NCI-H146 (cell line): ENCODE measurements at places on chromosomes 13 and 19.
A peak's percentile ranks its signal among the peaks of the same experiment; 100 is the strongest.

DNA sequence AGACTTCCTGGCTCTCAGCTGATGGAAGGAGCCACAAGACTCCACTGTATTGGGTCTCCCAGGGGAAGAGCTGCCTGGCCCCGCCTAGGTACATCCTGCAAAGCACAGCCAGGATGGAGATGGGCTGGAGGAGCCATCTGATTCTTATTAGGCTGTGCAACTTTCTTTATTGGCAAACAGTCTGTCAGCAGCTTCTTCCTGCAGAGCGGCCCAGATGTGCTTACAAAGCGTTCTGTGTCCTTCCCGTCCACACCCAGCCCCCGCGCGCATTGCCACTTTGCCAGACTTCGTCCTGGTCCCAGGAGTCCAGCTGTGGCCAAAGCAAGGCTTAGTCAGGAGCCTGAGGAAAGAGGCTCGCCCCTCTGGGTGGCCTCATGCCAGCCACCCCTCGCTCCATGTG, 409.3 kb downstream of the ZNF536 start:
- no peak for DNase-seq

DNA sequence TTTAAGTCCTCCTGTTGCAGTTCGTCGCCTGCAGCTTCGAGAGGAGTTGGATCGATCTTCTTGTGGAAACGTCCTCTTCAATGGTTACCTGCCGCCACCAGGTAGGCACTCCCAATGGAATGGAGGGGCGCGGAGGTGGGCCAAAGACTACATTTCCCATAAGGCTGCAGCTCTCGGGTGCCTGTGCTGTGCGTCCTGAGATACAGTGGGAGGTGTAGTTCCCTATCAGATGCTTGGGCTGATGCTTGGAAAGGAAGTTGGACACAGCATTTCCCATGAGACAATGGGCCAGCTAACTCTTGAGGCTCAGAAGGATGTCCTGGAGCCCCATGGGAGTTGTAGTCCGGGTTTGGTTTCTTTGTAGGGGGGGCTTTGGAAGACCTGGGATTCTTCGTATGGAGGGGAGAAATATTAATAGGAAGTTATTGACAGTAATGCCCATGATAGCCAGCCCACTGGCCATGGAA, 1.8 kb downstream of the SHKBP1 start:
- no peak for DNase-seq

GRCh38 chr19:34387446-34387810, 16.8 kb upstream of the PDCD2L start:
- no peak for DNase-seq

- DNase-seq, result no peak
These were observed 314.1 kb downstream of the FOXO1 start for GRCh38 chr13:40352380-40352778.

GRCh38 chr13:102983496-102983895, 82.7 kb downstream of the SLC10A2 start:
- DNase-seq, result no peak

DNA sequence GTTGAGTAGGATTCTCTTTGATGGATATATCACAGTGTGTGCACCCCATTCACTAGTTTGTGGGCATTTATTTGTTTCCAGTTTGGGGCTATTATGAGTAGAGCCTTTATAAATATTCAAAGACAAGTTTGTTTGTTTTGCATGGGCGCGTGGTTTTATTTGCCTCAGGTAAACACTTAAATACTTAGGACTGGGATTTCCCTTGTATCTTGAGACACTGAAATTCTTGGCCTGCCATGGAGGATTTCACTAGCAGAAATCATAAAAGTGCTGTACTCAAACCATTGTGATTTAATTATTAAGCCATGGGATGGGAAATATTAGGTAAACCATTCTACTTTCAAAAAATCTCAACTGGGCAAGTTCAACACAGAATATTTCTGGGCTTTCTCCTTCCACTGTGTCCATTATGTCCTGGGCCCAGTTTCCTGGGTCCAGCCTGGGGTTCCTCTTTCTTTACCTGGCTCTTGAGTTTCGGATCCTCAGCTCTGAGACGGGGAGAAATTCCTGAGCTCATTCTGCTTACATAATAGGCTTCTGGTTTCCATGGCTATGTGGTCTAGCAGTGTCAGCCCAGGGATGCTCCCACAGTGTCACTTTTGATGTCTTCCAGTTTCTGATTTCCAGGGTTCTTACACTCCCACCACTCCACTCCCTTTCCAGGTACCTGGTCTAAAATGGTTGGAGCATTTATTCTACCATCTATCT, 14.4 kb downstream of the MYO16 start:
- no peak for DNase-seq

GRCh38 chr19:49442354-49442753, 1.0 kb upstream of the SLC17A7 start:
- DNase-seq, result peak; percentile 58

DNA sequence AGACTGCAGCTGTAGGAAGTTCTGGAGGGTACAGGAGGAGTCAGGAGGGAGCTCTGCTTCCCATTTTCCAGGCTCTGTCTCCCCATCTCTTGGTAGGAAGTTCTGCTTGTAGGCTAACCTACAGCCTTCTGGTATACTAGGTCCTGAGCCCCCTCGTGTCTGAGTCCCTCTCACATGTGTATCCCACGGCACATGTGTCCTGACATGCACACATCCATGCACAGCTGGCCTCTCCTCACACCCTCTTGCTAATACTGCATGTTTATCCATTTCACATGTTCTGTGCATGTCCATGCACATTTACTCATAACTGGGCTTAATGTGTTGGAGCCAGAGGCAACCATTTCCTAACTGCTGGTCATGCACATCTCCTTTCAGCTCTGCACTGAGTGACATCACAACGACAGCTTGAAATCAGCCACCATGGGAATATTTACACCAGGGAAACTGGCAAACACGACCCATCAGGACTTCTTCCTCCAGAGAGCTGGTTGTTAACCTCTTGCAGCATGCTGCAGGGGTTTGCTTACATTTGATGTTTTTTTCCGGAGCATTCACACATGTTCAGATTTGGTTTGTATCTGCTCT, 3.0 kb downstream of the CD209 start:
- no peak for DNase-seq

- DNase-seq, result no peak
These were observed 6.1 kb downstream of the OSCAR start for GRCh38 chr19:54094426-54095000.

GRCh38 chr13:99083981-99084380, 106.1 kb upstream of the DOCK9 start:
- DNase-seq, result peak; percentile 22

GRCh38 chr19:2341244-2341751, 12.8 kb downstream of the SPPL2B start:
- no peak for DNase-seq

- peak; percentile 53 for DNase-seq
These were observed 3.9 kb downstream of the COG3 start for GRCh38 chr13:45468635-45469034.

- no peak for DNase-seq
These were observed 89.8 kb downstream of the GNG7 start for GRCh38 chr19:2612619-2613249.

- DNase-seq, result no peak
These were observed 271.1 kb upstream of the MAB21L1 start for GRCh38 chr13:35747594-35747993.

- no peak for DNase-seq
These were observed 11.5 kb downstream of the UBXN6 start for GRCh38 chr19:4445963-4446703.

DNA sequence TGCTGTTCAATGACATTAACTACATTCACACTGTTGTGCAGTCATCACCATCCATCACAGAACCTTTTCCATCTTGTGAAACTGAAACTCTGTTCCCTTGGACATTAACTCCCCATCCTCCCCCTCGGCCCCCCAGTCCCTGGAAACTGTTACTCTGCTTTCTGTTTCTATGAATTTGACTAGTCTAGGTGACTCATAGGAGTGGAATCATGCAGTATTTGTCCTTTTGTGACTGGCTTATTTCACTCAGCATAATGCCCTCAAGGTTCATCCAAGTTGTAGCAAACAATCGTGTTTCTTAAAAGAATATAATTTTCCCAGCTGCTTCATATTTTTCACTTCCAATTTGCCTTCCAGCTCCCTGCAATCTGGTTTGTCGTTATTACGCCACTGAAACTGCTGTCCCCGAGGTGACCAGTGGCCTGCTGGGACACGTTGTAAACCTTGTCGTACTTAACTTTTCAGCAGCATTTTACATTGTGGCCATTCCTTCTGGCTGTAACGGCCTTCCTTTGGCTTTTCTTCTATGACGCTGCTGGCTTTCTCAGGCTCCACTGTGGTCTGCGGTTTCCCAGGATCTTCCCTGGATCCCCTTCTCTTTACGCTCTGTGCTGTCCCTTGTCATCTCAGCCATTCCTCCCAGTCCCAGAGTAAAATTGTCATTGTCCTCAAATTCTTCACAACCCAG, 74.0 kb downstream of the DHRS12 start:
- no peak for DNase-seq

DNA sequence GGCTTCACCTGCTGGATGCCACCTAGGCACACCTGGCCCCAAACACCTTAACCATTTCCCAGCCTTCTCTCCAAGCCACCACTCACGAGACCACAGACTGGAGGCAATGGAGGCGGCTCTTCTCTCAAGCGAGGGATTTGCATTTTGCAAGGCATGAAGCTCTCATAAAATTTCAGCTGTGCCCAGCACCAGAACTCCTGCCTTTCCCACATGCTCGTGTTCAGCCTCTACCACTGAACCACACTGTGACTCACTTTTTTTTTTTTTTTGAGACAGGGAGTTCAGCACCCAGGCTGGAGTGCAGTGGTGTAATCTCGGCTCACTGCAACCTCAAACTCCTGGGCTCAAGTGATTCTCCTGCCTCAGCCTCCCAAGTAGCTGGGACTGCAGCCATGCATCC, 10.6 kb downstream of the NANOS3 start:
- no peak for DNase-seq

DNA sequence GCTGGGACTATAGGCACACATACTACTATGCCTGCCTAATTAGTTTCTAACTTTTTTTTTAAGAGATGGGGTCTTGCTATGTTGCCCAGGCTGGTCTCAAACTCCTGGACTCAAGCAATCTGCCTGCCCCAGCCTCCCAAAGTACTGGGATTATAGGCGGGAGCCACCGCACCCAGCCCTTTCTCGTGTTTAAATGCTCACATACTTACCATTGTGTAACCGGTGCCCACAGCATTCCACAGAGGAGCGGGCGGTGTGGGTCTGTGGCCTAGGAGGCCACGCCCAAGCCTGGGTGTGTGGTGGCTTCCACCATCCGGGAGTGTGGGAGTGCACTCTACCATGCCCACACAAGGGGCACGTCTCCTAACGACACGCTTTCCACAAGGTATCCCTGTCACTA, 7.7 kb downstream of the LMNB2 start:
- DNase-seq, result no peak

GRCh38 chr19:16327501-16327900, 2.9 kb downstream of the KLF2 start:
- no peak for DNase-seq

GRCh38 chr13:102399791-102400674, 1.8 kb downstream of the FGF14 start:
- DNase-seq, result peak; percentile 47

GRCh38 chr13:31629085-31629780, 110.1 kb upstream of the RXFP2 start:
- DNase-seq, result no peak

DNA sequence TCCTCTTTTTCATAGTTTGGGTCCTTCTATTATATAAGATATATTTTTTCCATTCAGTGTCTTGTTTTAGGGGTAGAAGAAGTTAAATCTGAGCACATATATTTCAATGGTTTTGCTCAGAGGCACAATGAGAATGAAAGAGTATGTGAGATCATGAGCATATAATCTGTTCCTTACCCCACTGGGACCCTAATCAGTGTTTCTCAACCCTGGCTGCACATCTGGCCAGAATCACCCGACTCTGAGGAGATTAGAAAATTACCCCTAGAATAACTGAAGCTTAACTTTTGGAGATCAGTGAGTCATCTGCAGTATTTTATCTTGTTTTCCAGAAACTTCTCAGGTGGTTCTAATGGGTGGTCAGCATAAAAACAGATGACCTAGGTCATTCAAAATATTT, 782 bp downstream of the CYSLTR2 start:
- no peak for DNase-seq

- DNase-seq, result peak; percentile 82
These were observed 25.4 kb downstream of the SERP2 start for GRCh38 chr13:44399074-44399473.

GRCh38 chr19:21621671-21622070, 116.3 kb downstream of the ZNF429 start:
- DNase-seq, result no peak

GRCh38 chr19:6047741-6048251, 62.5 kb downstream of the RFX2 start:
- DNase-seq, result peak; percentile 45

DNA sequence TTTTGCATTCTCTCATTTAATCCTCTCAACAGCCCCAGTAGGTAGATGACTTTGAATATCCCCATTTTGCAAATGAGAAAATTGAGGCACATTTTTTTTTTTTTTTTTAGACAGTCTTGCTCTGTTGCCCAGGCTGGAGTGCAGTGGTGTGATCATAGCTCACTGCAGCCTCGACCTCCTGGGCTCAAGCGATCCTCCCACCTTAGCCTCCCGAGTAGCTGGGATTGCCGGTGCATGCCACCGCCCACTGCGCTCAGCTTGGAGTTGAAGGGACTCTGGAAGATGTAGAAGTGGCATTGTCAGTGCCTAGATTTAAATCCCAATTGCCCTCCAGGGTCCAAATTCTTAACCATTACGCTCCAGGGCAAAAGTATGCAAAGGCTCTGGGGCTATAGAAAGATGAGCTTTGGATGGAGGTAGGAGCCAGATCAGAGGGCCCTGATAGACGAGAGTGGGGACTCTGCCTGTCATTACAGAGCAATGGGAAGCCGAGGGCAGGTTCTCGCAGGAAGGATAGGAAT, 813 bp upstream of the MCOLN1 start:
- no peak for DNase-seq

- DNase-seq, result no peak
These were observed 3.0 kb upstream of the MATK start for GRCh38 chr19:3788996-3789778.

- DNase-seq, result no peak
These were observed 33.0 kb upstream of the VSTM2B start for GRCh38 chr19:29492769-29493168.

DNA sequence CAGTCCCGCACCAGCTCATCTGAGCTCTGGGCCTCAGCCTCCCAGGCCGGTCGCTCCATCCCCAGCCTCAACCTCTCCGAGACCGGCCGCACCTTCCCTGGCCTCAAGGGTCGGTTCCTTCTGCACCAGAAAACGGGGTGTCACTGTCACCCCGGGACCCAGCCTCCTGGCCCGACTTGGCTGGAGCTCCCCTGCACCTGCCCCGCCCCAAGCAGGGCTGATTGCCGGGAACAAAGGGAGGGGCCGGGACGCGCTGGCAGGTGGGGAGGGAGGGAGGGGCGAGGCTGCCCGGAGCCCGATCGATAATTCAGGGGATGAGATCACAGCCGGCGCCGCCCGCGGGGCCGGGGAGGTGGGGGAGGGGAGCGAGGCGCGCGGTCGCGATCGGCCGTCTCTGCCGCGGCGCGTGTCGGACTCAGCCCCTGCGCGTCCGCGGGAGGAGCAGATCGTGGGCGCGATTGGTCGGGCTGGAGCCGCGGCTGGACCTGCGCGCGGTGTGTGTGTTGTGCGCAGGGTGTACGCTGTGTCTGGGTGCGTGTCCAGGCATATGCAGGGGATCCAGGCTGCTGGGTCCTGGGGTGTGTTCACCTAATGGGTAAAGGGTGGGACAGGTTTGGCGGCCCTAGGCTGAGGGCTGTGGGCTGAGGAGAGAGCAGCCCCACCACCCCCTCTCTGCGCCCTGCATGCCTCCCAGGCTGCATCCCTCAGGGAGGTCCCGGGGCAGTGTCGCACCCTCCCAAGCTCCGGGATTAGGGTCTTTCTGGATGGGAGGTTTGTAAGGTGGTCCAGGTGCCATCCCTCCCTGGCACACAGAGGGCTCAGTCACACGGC, 1.1 kb upstream of the SHC2 start:
- peak; percentile 83 for DNase-seq

- DNase-seq, result no peak
These were observed 160.5 kb downstream of the DLEU7 start for GRCh38 chr13:50682966-50683365.
